ENCODE measurements at places on chromosomes 16 and 17.

- DNase-seq: no peak
Measured at GRCh38 chr16:1460602-1461138, 14.2 kb downstream of the CLCN7 start.

DNA sequence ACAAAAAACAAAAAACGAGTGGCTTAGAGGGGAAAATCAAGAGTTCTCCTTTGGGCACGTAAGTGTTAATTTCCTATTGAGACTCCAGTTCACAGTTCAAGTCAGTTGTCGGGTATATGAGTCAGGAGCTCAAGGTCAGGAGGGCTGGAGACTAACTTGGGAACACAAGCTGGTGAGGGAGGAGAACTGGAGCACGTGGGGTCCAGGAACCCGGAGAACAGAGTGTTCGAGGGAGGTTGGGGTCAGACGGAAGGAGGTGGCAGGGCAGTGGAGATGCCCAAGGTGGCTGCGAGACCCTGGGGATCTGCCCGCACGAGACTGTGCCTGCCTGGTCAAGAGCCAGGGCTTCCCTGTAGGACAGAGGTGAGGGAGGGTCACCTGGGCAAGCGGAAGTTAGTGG, 12.0 kb downstream of the ALDH3A1 start:
- DNase-seq: no peak

- no peak for DNase-seq
Measured at GRCh38 chr16:5438591-5438990, 341.0 kb upstream of the EEF2KMT start.

GRCh38 chr16:4772351-4772750, 5.4 kb upstream of the ZNF500 start:
- no peak for DNase-seq

GRCh38 chr17:19664136-19664820, 15.7 kb downstream of the ALDH3A2 start:
- DNase-seq: no peak

DNA sequence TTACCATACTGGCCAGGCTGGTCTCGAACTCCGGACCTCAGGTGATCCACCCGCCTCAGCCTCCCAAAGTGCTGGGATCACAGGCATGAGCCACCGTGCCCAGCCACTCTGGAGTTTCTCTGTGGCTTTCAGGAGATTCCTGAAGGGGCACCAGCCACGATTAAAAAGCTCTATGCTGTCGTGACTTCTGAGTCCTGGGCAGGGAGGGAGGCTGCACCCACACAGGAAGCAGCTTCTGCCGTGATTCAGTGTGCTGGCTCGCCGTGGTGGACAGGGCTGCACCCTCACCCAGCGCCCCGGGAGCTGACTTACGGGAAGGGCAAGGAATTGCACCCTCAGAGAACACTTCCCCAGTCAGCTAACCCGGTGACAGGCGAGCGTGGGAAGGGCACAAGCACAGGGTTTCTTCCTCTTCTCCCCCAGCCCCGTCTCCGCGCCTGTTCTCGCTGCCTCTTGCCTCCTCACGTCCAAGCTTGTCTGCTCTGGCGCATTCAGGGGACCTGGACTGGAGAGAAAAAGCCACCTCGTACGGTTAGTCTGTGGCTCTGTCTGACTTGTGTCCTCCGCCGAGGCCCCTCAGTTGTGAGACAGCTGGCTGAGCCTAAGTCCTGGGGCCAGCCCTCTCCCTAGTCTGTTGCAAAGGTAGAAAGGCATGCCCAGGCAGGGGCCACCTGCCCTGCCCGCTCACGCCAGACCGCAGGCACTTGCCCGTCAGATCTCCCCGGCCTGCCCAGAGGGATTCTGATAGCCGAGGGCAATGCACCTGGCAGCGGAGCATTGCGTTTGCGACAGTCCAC, 145.0 kb downstream of the SEC14L1 start:
- no peak for DNase-seq

GRCh38 chr17:28057731-28058246, 15.3 kb downstream of the NLK start:
- no peak for DNase-seq

Measured in stimulated activated CD8-positive, alpha-beta memory T cell treated with anti-CD3 and anti-CD28 coated beads, Interleukin-15, amount 100 ng/mL, for 48 hours (primary cell).